ENCODE measurements at places on chromosomes 16 and 17.
A peak's percentile ranks its signal among the peaks of the same experiment; 100 is the strongest.

DNA sequence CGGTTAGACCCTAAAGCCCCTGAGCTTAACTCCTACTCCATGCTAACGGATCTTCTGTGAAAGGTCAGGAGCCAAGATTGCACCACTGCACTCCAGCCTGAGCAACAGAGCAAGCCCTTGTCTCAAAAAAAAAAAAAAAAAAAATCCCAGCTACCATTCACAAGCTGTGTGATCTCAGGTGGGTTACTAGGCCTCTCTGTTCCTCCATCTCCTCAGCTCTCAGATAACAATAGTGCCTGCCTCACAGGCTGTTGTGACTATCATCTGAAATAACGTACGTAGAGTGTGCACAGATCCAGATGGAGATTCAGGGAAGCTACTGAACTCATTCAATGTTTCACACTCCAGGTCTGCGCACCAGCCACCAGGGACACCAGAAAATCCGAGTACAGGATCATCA lies 57.8 kb downstream of the C16orf95 start:
- no peak for DNase-seq

- DNase-seq, result no peak
These were observed 102.6 kb upstream of the CDC42EP4 start for GRCh38 chr17:73414171-73414955.

- no peak for DNase-seq
These were observed 21.4 kb upstream of the ABR start for GRCh38 chr17:1201132-1201702.

- no peak for DNase-seq
These were observed 4.7 kb downstream of the LPCAT2 start for GRCh38 chr16:55513616-55514015.

GRCh38 chr16:13148836-13149235 lies 247.4 kb downstream of the SHISA9 start:
- DNase-seq, result no peak

DNA sequence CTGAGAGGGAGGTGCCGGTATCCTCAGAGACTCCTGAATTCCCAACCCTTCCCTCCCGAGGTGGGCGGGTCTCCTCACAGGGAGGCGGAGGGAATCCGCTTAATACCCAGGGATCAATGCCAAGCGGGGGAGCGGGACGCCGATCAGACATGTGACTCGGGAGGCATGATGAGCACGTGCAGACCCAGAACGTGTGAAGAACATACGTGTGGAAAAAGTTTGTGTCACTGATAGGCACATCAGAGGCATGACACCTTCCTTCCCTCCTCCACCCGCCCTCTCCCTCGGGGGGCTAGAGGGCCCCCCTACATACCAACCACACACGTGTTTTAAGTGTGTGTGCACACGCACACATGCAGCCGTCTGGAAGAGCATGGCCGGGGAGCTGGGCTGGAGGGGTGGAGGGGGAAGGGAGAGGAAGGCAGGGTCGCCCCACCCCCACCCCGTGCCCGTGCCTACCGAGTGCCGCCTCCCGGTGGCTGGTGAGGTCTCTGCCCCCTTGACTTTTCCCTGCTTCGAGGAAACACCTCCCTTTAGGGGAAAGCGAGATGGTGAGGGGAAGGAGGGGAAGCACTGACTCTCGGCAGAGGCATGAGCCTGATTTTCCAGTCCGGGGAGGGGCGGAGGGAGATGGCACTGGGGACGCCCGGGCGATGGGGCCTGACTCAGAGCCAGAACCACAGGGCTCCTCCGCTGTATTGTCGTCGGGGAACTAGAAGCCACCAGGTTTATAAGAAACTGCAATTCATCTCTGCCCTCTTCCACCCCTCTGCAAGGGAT lies 12.1 kb upstream of the TBX21 start:
- DNase-seq, result peak; percentile 85

GRCh38 chr16:86079255-86079885 lies 180.4 kb downstream of the IRF8 start:
- DNase-seq, result no peak

- no peak for DNase-seq
These were observed 24.1 kb upstream of the ENGASE start for GRCh38 chr17:79050551-79050950.

GRCh38 chr16:79163691-79164387 lies 436.7 kb downstream of the MAF start:
- DNase-seq, result no peak

GRCh38 chr17:61496174-61496956 lies 44.1 kb downstream of the TBX4 start:
- DNase-seq, result no peak

GRCh38 chr17:36845916-36846315 lies 91.4 kb upstream of the LHX1 start:
- no peak for DNase-seq

- DNase-seq, result peak; percentile 73
These were observed 22.8 kb upstream of the FOXK2 start for GRCh38 chr17:82496529-82497434.

DNA sequence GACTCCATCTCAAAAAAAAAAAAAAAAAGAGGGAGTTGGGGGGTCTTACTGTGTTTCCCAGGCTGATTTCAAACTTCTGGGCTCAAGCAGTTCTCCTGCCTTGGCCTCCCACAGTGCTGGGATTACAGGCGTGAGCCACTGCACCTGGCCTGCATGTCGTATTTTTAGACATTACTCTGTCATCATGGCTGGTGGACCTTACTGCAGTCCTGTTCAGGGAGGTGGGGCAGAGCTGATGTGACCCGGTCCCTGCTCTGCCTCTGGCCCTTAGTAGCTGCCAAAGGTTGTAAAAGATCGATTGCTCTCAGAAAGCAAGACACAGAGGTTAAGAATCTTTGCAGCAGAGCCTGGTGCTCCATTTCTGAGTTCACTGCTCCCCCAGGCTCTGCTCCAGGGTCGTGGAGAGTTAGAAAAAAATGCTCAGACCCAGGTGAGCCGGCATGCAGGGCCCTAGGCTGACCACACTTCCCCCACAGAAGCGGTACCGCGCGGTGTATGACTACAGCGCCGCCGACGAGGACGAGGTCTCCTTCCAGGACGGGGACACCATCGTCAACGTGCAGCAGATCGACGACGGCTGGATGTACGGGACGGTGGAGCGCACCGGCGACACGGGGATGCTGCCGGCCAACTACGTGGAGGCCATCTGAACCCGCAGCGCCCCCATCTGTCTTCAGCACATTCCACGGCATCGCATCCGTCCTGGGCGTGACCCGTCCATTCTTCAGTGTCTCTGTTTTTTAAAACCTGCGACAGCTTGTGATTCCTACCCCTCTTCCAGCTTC lies 7.1 kb upstream of the LASP1NB start:
- no peak for DNase-seq

DNA sequence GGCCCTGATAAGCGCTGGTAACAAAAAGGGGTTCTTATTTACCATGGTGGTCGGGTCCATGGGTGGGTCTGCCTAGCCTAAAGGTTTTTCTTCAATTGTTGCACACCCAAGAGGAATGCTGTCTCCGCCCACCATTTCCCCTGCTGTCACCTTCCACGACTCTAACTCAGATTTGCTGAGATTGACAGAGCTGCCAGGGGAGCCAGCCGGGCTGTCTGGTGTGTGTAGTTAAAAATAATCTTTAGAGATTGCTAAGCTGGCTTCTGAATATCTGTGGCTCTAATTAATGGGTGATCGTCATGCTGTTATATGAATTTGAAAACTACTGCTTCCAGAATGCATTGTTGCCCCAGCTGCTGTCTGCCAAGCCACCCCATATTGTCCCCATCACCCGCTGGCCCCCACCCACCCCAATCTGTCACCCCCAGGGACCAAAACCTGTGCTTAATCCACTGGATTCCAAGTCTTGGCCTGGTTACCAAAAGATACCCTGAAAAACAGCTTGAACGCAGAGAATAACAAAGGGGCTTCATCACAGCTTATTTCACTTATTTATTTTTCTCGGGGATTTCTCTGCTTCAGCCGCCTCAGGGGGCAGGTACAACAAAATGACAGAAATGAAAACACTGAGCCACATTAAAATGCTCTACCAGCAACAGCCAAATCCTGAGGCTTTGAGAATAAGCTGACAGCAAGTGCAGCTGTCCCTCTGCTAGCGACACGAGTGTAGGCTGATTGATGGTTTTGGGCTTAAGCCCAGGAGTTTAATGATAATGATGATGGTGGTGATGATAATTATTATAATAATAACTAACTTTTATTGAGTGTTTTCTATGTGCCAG lies 46.1 kb upstream of the NLK start:
- DNase-seq, result no peak

- DNase-seq, result no peak
These were observed 28.6 kb downstream of the TRPV3 start for GRCh38 chr17:3528880-3529511.

DNA sequence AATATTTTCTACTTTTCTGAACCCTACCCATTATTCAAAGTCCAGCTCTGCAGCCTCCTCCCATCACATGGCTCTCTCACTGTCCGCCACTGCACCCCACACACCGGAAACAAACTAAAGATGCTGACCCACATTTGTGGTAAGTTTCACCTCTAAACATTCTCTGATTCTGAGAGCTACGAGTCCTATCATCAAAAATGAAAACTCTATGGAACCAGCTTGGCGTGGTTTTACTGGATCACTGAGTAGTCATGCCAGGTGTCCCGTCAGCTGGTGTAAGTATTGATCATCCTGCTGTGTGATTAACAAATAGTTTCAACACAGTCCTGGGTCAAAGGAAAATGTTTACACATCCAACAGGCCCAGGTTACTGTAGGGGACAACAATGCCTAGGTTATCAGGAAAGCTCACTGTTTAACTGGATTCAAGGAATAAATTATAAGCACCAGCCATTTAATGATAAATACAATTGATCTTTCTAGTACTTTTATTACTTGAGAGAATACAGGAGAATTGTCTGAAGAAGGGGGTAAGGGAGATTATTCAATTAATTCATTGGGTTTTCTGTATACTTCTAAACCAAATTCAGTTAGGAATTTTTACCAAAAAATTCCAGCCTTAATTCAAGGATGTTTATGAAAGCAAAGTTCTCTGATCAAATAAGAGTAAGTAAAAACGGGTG lies 33.9 kb downstream of the CYTH1 start:
- DNase-seq, result no peak

DNA sequence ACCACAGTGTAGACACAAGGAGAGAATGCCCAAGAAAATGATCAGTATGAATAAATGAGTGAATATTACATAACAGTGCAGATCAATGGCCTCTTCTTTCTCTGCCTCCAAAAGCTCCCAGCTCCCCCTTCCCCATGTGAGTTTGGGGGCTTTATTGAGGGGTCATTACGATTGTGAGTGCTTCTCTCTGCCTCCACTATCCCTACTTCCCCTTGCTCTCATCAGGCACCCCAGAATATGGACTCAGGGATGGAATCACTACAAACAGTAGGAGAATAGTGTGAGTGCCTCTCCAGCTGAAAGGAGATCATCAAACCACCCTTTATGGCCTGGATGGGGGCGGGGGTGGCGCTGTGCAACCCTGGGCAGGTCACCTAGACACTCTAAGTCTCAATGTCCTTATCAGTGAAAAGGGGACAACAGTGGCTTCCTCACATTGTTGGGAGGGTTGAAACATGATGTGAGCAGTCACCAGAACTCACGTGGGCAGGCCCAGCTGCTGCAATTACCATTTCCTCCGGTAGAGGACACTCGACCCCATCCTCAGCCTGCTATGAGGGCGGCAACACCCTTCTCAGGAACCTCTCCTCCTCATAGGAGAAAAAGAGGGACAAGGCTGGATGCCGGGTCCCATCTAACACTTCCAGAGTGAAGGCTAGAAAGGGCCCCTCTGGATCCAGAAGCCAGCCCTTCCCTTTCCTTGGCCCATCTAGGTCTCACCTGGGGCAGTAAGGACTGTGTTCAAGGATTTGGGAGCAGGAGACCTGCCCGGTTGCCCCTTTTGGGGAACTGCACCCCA lies 2.1 kb upstream of the EPOP start:
- DNase-seq, result peak; percentile 62

DNA sequence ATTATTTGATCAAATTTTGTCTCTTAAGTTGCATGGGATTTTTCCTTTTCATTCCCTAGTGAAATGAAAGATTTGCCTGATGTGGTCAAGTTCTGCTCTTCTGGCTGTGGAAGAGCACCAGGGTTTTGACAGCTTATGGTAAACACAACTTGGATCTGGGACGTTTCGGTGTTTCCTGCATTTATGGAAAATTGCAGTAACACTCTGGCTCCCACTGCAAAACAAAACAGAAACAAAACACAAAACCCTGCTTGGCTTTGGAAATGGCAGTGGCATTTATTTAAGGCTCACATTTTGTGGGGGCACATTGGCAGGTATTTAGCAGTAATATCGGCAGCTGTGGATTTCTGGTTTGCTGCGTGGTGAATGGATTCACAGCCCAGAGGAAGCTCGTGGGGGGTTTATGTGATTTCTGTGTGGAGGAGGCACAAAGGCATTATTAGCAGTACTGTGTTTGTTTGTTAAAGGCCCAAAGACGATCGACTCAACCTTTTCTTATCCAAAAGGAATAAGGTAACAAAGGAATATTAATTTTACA lies 377.8 kb downstream of the SNX29 start:
- DNase-seq, result no peak

GRCh38 chr17:16415031-16415924 lies at the start of gene TRPV2:
Gene TRPV2, plus strand, starts transcription at chr17:16415571. Its CDS starts 2,098 bp downstream, at chr17:16417669.
- DNase-seq, result no peak

GRCh38 chr17:42049834-42050392 lies 488 bp downstream of the C17orf113 start:
- no peak for DNase-seq

GRCh38 chr16:54672500-54672899 lies 258.2 kb upstream of the IRX5 start:
- no peak for DNase-seq

DNA sequence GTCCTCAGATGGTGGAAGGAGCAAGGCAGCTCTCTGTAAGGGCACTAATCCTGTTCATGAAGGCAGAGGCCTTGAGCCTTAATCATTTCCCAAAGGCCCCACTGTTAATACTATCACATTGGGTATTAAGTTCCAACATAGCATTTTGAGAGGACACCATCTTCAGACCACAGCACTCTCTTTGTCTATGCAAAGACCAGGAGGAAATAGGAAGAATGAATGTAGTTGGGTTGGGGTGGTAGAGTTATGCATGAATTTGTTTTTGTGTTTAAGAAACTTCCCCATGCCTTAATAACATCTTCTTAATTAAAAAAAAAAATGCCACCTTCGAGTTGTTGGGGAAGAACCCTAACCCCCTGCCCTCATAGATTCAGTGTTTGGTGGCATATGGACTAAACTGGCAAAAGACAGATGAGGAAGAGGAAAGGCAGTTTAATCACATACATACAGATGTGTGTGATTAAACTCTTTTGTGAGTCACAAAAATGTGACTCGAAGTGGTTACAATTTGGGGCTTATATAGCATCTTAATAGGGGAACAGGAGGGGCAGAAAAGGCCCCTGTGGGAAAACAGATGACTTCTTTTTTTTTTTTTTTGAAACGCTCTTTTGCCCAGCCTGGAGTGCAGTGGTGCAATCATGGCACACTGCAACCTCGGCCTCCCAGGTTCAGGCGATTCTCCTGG lies 35.0 kb upstream of the SLC5A10 start:
- DNase-seq, result no peak

- no peak for DNase-seq
These were observed 44.4 kb downstream of the LYRM1 start for GRCh38 chr16:20944861-20945574.

GRCh38 chr17:58051468-58051867 lies 31.8 kb upstream of the DYNLL2 start:
- no peak for DNase-seq
